NCI-H2081 (cell line): ENCODE measurements at places on chromosomes 4 and X.

- no peak for DNase-seq
These were observed 5.5 kb downstream of the USP9X start for GRCh38 chrX:41090568-41091238.

DNA sequence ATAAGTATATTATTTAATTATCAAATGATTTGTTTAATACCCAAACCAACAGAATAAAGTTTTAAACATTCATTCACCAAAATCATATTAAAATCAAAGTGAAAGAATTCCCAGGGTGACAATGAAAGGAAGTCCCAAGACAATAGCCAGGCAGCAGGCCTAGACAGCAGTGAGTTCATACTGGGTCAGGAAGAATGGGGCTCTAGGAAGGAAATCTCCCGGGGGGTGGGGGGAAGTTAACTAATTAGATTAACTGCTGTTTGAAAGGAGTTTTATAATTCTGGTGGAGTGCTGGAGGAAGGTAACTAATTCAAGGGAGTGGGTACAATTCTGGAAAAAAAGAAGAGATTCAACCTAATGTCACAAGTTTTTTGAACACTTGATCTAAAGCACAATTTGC lies 104.1 kb downstream of the ZAR1 start:
- DNase-seq, result no peak

DNA sequence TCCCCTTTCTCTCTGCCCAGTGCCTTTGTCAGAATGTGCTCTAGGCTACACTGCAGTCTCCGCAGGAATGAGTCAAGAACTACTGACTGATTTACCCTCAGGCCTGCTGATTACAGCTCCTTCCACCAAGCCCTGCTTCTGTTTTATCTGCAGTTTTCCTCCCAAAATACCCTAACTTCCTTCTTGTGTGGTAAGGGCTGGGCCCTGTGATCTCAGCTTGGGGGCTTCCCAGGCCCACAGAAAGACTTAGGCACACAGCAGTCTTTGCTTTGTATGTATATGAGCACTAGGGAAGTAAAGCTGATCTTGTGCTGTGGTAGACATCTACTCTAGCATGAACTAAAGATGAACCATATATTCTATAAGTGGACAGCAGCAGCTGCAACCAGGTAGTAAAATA lies 18.8 kb downstream of the PAK3 start:
- no peak for DNase-seq

DNA sequence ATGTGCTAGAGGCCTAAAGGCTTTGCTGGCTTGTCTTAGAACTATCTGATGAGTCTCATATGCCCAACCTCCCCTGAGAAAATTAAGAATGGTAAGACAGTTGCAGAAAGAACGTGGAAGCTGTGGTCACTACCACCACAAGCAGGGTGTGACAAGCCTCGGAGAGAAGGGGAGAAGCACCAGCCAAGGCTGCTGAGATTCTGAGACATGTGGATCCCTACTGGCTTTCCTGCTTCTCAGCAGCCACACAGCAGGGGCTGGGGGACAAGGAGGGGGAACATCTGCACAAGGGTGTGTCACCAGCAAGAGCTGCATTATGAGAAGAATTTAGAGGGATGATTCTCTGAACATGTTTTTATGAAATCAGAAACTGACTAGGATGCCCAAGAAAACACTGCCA lies 19.4 kb downstream of the TAPT1 start:
- DNase-seq, result no peak

- no peak for DNase-seq
These were observed 57.0 kb upstream of the GRPEL1 start for GRCh38 chr4:7124689-7125442.

- no peak for DNase-seq
These were observed 57.3 kb upstream of the ADGRA3 start for GRCh38 chr4:22573198-22573597.

GRCh38 chr4:60117726-60118323 lies 1082.3 kb upstream of the ADGRL3 start:
- DNase-seq, result no peak

- DNase-seq, result no peak
These were observed 97.4 kb downstream of the AASDH start for GRCh38 chr4:56289934-56290333.

DNA sequence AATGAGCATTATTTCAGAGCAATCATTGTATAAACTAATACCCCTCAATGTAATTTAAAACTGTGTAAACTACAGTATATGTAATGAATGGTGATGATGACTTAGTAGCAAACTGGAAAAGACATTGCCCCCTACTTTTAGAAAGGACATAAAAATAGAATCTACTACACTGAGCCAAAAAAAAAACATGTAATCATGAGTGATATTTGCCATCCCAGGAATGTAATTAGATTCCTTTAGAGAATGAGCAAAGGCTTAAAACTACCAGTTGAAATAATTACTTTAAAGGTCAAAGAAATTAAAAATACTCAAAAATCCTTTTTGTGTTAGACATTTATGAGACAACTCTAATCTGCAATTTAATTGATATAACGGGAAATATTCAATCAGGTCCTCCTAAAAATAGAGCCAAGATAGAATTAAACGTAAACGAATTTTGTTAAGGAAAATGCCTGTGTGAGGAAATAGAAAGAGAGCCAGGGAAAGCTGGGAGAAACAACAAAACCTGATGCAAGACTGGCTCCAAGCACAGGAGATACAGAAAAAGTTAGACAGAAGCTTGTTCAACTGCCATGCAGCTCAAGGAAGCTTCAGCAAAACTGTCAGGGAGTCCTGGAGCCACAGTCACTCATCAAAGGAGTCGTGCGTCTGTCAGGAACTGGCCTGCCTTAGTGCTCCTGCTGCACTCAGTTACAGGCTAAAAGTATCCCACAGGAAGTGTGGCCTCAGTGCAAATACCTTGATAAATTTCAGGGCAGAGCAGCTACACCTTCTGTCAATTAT lies 655.7 kb upstream of the INTU start:
- no peak for DNase-seq

- no peak for DNase-seq
These were observed 5.6 kb downstream of the TASL start for GRCh38 chrX:30572004-30572403.

DNA sequence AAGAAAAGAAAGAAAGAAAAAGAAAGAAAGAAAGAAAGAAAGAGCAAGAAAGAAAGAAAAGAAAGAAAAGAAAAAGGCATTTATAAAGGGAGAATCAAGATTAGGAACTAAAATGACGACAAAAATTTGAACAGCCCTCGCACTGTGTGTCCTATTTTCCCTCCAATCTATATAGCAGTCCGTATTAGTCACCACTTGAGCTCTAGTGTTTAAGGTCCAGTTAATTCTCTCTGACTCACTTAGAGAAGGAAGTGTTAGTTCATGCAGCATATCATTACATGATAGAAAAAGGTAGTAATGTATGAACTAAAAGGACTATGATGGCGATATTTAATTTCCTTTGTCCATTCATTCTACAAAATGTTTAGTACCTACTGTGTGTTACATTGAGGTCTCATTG lies 122.7 kb downstream of the CBLL2 start:
- no peak for DNase-seq

DNA sequence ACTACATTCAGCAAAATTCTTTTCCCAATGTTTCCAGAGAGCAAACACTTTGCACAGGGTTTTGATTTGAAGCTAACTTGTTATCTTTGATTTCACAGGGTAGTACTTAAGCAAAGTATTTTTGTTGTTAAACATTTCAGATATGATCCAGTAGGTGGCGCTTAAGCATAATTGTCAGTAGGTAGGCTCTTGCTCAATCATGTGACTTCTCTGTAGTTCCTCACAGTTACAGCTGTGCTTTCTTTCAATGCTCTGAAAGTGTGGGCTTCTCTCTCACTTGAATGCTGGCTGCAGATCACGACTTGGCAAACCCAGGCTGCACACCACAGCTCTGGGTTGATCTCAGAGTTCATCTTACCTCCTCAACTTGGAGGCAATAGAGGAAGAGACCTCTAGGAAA lies 1016.5 kb downstream of the SH3BGRL start:
- DNase-seq, result peak; percentile 43

DNA sequence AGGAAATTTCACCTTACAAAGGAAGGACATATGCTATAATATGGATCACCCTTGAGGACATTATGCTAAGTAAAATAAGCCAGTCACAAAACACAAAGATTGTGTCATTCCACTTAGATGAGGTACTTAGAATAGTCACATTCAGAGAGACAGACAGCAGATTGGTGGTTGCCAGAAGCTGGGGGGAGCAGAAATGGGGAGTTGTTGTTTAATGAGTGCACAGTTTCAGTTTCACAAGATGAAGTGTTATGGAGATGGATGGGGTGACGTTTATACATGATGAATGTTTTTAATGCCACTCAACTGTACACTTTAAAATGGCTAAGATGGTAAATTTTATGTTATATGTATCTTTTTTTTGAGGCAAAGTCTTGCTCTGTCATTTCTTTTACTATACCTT lies 14.8 kb upstream of the SPON2 start:
- no peak for DNase-seq

DNA sequence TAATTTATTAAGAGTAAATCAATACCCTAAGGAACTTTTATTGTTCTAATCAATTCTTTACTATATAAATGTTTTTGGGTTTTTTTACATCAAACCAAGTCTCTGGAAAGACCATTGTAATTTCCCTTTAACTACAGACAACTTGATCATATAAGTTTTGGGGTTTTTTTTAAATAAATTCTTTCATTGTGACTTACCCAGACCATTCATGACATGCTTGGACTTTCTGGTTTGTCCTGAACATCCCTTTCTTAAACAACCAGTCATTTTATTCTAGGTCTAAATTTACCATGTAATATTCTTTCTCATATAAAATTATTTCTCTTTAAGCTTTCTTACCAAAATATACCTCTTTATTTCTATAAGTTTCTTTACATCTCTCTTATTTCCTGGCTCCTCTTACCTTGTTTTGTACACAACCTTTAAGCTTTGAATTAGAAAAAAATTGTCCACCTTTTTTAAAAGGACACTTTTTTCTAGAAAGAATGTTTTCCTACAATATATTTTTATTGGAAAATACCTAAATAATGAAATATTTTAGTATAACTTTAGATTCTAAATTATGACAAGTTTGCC lies 8.4 kb downstream of the CNGA1 start:
- no peak for DNase-seq

DNA sequence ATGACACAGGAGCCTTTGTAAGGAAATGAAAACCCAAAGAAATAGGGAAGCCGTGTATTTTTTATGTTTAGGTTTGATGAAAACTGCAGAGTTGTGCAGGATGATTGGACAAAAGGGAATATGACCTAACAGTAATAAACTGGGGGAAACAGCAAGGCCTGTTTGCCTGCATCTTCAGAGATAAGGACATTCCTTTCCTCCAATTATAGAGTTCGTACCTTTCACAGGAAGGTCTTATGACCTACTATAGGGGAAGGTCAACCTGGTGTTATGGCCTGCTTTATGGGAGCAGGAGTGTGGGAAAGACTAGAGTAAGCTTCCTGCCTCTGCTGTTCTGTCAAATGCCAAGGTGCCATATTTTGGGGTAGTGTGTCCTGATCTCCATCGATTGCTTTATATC lies 42.5 kb downstream of the BBS12 start:
- DNase-seq, result no peak

- DNase-seq, result no peak
These were observed 5.7 kb upstream of the ZNF330 start for GRCh38 chr4:141215030-141215429.
